ENCODE measurements at places on chromosomes 11 and 22.
A peak's percentile ranks its signal among the peaks of the same experiment; 100 is the strongest.

- DNase-seq, result no peak
Measured at GRCh38 chr11:30310623-30311022, 12.3 kb upstream of the ARL14EP start.

GRCh38 chr22:46753360-46753759 is 9.1 kb upstream of the TBC1D22A start:
- DNase-seq, result no peak

DNA sequence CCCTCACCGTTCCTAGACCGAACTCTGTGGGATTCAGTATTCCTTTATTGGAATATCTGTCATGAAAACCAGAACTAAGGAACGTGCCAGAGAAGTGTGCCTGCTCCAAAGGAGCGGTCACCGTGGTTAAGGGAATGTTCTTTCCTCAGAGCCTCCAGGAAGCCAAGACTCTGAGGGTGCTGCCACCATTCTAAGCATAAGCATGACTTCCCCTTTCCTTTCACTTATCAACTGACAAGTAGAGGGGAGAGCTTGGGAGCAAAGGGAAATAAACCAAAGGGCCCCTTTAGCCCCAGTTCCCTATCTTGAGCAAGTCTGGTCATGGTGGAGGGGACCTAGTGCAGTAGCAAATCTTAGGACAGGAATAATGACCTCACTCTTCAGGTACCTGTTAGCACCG is 26.8 kb downstream of the CTR9 start:
- no peak for DNase-seq

DNA sequence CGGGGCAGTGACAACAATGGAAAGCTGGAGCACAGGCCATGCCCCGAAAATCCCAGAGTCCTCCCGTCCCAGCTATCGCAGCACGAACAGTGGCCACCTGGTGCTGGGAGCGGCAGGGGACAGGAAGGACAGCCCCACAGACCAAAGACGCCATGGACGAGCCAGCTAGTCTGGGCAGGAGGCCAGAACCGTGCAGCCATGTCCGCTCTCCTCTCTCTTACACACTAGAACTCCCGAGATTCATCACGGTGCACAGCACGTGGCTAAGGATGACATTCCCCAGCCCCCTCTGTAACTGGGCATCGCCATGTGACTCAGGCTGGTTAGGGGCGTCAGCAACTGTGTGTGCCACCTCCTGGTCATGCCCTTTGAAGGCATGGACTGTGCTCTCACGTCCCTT is 4.6 kb downstream of the CDPF1 start:
- peak; percentile 77 for DNase-seq

DNA sequence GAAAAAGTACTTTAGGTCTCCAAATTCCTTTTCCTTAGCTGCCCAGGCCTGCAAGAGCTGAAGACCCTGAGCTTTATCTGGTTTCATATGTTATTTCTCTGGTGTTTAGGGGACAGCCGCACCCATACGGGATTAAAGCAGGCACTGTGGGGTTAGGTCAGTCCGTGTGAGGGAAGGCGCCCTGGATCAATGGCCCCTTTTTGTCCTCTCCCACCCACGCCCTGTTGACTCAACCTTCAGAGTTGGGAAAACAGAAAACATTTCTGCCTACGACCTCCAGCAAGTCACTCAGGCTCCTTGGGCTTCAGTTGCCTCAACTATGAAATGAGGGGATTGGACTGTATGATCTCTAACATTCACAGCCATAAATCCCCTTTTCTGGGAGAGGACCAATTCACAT is 55.2 kb upstream of the BARX2 start:
- DNase-seq, result no peak

DNA sequence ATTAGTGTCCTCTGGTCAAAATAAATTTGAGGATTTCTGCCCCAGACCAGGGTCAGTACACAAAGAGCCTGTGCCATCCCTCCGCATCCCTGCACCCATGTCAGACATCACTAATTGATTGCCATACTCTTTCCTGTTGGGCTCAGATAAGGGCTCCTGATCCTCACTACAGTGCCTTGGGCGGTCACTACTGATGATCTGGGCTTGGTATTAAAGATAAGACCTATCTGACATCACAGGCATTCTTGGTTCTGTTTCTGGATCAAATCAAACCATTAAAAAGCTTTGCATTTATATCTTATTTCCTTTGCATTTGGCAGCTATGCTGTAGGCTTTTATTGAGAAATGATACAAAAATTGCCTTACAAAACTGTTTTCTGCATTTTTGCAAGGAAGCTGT is 103.5 kb upstream of the TENM4 start:
- no peak for DNase-seq

DNA sequence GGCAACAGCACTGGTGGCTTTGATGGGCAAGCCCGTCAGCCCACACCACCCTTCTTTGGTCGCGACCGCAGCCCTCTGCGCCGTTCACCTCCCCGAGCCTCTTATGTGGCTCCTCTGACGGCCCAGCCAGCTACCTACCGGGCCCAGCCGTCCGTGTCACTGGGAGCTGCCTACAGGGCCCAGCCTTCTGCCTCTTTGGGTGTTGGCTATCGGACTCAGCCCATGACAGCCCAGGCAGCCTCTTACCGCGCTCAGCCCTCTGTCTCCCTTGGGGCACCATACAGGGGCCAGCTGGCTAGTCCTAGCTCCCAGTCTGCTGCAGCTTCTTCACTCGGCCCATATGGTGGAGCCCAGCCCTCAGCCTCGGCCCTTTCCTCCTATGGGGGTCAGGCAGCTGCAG is 8.0 kb downstream of the RBM14 start:
- DNase-seq, result no peak

Measured in substantia nigra (tissue), 51 donors.